ENCODE measurements at places on chromosomes 1 and 21. TPM values are rescaled to one million over a fixed set of nuclear protein-coding genes. Genes with fewer than 3 reads are reported as not detected.
A peak's percentile ranks its signal among the peaks of the same experiment; 100 is the strongest.

GRCh38 chr1:15364740-15365139 lies 44.9 kb upstream of the EFHD2 start:
- DNase-seq, result no peak

- DNase-seq, result no peak
Observed at GRCh38 chr1:87926921-87927320, 598.2 kb downstream of the LMO4 start.

DNA sequence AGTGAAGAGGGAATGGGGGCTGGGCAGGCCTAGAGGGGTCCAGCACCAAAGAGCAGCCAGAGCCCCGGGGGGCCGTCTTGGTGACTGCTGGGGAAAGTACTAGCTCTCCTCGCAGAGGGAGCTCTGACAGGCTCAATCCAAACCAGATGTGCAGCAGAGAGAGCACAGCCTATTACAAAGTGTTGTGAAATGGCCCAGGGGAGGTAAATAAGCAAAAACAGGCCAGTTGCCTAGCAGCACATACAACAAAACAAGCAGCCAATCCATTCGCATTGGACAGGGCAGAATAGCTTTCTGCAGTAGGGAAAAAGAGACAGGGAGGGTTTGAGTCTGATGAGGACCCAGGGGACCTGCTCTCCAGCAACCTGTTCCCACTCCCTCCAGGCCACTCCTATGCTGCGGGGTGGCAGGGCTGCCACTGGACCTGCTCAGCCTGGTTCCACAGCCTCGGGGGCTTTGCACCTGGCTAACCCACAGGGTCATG lies 239.6 kb upstream of the FGGY start:
- peak; percentile 88 for DNase-seq

GRCh38 chr1:66933887-66934700 lies 9.3 kb downstream of the MIER1 start:
- no peak for DNase-seq

- no peak for DNase-seq
Observed at GRCh38 chr1:97980530-97980929, 59.7 kb upstream of the DPYD start.

DNA sequence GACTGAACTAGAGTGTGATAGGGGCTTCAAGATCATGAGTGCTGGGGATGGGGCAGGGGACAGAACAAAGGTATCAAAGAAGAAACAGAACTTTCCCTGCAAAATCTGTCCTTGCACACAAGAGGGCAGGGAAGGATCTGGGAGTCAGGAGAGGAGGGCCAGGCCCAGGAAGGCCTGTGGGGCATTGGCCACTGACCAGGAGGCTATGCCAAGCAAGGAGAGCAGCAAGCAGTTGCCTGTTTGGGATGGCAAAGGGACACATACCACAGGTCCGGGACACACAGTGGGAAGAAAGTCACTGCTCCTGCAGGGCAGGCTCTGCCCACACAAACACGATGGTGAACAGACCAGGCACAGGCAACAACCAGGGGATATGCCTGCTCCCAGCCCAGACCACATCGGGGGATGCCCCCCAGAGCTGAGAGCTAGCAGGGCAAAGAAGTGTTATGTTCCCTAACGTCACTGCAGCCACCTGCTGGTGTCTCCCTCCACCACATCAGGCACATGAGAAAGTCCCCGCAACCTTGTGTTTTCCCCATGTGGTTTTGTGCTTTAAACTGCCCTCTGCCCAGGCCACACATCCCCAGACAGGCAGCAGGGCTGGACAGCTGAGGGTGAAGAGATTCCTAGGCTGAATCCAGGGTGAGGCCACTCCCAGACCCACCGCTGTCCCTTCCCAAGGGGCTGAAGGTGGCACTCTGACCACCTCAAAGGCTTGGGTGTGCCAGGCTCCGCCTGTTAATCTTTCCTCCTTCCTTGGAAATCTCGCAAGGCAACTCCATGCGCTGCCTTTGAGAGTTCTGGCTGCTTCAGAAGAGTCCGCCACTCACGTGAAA lies 53.6 kb downstream of the KIF21B start:
- DNase-seq, result no peak

- no peak for DNase-seq
Observed at GRCh38 chr1:91160363-91161075, 138.7 kb upstream of the ZNF644 start.

GRCh38 chr1:22750685-22751051 lies 40.0 kb downstream of the EPHB2 start:
- DNase-seq, result no peak

- no peak for DNase-seq
Observed at GRCh38 chr1:119739150-119739549, 27.4 kb downstream of the PHGDH start.

GRCh38 chr21:42362700-42363099 lies 3.6 kb downstream of the TFF1 start:
- DNase-seq, result no peak

GRCh38 chr1:168082008-168082876 lies 54.5 kb downstream of the GPR161 start:
- DNase-seq, result peak; percentile 86

- DNase-seq, result no peak
Observed at GRCh38 chr1:207015791-207016190, 16.8 kb downstream of the C1orf116 start.

GRCh38 chr1:21503706-21504377 lies 5.4 kb upstream of the ALPL start:
- no peak for DNase-seq

DNA sequence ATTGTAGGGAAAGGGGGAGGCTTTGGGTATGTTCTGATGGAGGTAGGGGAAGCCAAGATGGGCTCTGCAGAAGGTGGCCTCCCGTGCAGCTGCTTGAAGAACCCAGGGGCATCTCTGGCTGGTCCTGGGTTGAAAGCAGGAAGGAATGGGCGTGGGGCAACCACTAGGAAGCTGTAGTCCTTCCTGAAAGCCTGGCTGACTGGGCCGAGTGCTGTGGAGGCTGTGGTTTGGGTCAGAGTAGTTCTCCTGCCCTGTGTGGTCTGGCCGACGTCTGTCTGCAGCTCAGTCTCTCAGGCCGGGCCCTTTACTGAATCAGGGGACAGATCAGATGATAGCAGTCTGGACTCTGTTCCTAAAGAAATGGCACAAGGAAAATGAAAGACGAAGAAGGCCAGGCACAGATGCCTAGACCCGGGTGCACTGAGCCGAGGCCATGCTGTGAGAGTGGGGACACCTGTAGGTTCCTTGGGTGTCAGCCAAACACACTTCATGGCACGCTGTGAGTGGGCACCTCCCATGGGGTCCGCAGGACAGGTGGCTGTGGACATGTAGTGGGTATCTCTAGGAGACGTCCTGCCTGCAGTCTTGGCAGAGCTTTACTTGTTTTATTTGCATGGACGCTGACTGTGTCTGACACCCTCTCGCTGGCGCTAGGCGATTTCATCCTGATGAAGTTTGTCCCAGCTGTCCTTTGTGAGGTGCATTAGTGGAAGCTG lies 87.0 kb downstream of the POFUT2 start:
- DNase-seq, result no peak

DNA sequence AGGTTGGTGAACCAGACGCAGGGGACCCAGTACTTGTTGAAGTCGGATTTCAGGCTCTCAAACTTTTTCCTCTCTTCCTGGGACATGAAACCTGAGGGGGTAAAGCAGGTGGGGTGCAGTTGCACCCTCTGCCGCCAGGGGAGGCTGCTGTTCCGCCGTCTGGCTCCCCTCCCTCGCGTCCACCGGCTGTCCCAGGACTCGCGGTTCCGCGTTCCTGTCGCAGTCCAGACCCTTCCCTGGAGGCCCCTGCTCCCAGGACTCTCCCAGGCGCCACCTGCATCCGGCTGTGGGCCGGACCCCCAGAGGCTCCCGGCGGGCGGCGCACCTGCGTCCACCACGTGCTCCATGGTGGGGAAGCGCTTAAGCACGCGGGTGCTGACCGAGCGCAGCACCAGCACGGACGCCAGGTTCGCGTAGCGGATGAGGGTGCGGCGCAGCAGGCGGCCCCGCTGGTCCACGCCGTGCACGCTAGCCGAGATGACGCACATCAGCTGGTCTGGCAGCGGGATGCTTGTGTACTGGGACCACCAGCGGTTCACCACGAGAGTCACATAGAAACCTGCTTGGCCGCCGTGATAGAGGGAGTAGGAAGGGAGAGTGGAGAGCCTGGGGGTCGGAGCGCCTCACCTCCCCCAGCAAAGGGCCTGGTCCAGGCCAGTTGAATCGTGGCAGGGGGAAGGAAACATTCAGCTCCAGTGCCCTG lies 1.7 kb downstream of the BEST4 start:
- DNase-seq, result no peak

GRCh38 chr1:110237386-110238152 lies 27.5 kb downstream of the KCNC4 start:
- no peak for DNase-seq

GRCh38 chr21:36852864-36853263 lies 113.6 kb downstream of the HLCS start:
- DNase-seq, result no peak

GRCh38 chr1:246219508-246220030 lies 287.5 kb downstream of the SMYD3 start:
- DNase-seq, result no peak

- DNase-seq, result no peak
Observed at GRCh38 chr1:108716437-108717230, 3.9 kb downstream of the FNDC7 start.

DNA sequence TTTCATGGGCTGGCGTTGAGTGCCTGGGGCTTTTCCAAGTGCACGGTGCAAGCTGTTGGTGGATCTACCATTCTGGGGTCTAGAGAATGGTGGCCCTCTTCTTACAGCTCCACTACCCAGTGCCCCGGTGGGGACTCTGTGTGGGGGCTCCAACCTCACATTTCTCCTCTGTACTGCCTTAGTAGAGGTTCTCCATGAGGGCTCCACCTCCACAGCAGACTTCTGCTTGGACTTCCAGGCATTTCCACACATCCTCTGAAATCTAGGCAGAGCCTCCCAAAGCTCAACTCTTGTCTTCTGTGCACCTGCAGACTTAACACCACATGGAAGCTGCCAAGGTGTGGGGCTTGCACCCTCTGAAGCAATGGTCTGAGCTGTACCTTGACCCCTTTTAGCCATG lies 82.1 kb downstream of the CCDC18 start:
- no peak for DNase-seq

GRCh38 chr1:166233750-166234366 lies 67.1 kb upstream of the FAM78B start:
- DNase-seq, result no peak

- DNase-seq, result peak; percentile 88
Observed at GRCh38 chr1:221203224-221204054, 324.2 kb downstream of the HLX start.

- no peak for DNase-seq
Observed at GRCh38 chr1:236181059-236181458, 38.7 kb downstream of the GPR137B start.

- DNase-seq, result no peak
Observed at GRCh38 chr21:45573452-45574035, 31.3 kb upstream of the SLC19A1 start.

GRCh38 chr1:209685821-209686220 lies 10.6 kb downstream of the G0S2 start:
- DNase-seq, result no peak

DNA sequence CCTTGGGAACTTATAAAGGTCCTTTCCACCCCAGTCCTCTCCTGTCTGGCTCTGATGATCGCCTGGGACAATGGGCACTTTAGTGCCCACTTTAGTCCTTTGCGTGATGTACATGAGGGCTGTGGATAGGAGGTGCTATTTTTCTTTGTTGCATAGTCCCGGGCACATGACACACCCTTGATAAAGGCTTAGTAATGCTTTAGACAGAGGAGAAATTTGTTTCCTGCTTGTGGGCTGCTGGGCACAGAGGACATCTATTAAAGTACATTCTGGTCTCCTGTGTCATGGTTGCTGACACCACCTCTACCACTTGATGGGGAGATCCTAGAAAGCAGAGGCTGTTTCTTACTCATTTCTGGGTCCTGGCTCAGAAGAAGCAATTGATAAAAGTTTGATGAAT lies 5.4 kb upstream of the KNCN start:
- DNase-seq, result no peak

DNA sequence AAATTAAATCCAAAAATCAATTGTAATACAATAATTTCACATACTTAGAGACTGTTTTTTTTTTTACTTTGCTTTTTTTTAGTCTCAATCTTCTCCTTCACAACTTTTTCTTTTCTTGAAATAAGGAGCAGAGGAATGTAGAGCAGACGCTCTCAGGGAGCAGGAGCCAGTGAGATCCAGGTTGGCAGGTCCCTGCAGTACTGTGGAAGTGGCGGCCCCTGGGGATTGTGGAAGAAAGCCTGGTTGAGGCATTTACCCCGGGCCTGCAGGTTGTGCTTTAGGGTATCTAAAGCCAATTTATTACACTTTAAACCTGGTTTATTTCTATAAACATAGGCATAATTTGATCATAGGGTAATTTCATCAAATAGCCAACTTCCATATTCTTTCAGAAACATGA lies 748 bp upstream of the OR2AJ1 start:
- DNase-seq, result no peak

- DNase-seq, result no peak
Observed at GRCh38 chr1:77347646-77348045, 65.8 kb downstream of the AK5 start.

DNA sequence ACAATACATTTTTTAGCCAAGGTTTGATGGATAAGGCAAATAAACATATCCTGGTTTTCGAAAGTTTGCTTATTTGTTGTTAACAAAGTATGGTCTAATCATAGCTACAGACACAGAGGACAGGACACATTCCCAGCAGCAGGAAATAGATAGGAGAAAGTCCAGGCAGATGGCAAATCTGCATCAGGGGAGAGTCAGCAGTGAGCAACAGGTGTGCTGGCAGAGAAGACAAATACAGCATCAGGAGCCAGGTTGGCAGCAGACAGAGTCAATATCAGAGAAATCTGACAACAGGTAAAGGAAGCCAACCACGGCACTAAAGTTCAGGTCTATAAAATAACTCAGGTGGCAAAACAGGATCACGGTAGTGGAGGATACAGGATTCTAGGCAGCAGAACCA lies 210.7 kb upstream of the PTBP2 start:
- DNase-seq, result no peak

GRCh38 chr1:150875197-150876118 lies 941 bp downstream of the ARNT start:
- no peak for DNase-seq

DNA sequence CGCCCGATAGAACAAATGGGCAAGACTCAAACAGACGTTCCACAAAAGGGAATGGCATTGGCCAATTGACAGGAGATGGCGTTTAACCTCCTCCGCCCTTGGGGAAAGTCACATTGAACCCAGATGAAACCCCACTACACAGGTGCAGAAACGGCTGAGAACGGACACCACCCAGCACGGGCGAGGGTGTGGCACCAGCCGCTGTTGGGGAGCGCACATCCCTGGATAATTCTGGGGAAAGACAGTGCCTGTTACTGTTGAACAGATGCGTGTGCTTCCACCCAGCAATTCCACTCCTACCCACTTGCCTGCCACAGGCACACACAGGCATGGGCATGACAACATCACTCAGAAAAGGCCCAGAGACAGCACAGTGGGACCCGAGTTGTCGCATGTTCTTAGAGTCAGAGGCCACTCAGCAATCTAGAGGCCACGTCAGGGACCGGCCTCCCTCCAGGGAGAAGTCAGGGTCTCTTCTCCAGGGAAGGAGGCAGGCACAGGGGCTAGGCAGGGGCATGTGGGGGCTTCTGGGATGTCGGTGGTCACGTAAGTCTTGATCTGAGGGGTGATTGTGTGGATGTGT lies 15.2 kb downstream of the PRXL2B start:
- DNase-seq, result no peak

SPSB1 gene
- 20.1 TPM for total RNA-seq

FCRL2 gene
- total RNA-seq, result not detected

AKR7A3 gene
- not detected for total RNA-seq

CCDC181 gene
- total RNA-seq, result 1.9 TPM

GIPC2 gene
- total RNA-seq, result 2.3 TPM

GBP2 gene
- 22.1 TPM for total RNA-seq

HEYL gene
- 35.4 TPM for total RNA-seq

ISG20L2 gene
- 13.6 TPM for total RNA-seq

ORC1 gene
- 0.28 TPM for total RNA-seq

SYCP1 gene
- total RNA-seq, result not detected

PLCH2 gene
- total RNA-seq, result not detected
